Large intestine (tissue), 12 donors: ENCODE measurements at places on chromosomes 7 and 10. TPM values are rescaled to one million over a fixed set of nuclear protein-coding genes. Genes with fewer than 3 reads are reported as not detected.

Gene ASIC3
- polyA plus RNA-seq, result 6.9 TPM

Gene EN2
- not detected for polyA plus RNA-seq

Gene SYT15B
- 1.5 TPM for polyA plus RNA-seq

Gene ZRANB1
- polyA plus RNA-seq, result 17.4 TPM

Gene PLXDC2
- 19.0 TPM for polyA plus RNA-seq

- H3K27me3 ChIP-seq, result no peaks in the 10 kb centered on the region
- H3K4me3 ChIP-seq, result no peak overlapping the region
- no peaks in the 10 kb centered on the region for H3K4me1 ChIP-seq
- H3K36me3 ChIP-seq, result no peaks in the 10 kb centered on the region
- H3K27ac ChIP-seq, result no peak overlapping the region
Observed at GRCh38 chr10:106076496-106076895, 1088.0 kb downstream of the SORCS1 start.

DNA sequence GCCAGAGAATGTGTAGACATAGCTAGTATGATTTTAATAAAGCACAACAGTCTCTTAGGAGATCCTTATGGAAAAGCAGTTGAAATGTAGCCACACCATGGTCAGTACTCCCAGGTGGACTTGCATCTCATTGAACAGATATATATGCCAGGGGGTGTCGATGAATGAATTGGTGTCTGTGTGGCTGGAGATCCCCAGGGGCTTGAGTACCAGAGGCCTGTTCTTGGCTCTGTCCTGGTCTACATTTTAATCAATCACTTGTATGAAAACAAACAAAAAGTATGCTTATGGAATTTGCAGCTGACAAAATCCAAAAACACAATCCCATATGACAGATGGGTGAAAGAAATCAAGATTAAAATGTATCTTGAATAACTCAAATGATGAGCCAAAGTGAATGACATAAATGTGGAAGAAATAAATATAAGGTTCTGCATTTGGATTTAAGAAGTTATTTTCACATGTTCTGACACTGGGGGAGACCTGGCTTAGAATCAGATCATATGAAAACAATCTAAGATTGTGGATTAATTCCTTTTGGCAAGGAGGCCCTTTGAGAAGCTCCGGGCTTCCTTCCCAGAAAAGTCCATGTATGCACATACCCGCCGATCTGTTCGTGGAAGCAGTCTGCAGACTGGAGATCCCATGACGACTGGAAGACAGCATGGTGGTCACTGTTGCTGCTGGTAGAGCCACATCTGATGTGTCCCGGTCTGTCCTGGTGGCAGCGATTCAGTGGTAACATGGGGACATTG is 15.6 kb downstream of the CLEC2L start:
- H3K27me3 ChIP-seq, result peaks cover 7% of the 10 kb centered on the region
- H3K36me3 ChIP-seq, result no peaks in the 10 kb centered on the region
- no peak overlapping the region for H3K4me3 ChIP-seq
